ENCODE measurements at places on chromosomes 12 and 14.

- no peak for DNase-seq
Observed at GRCh38 chr12:57614178-57614947, 3.1 kb downstream of the ARHGEF25 start.

DNA sequence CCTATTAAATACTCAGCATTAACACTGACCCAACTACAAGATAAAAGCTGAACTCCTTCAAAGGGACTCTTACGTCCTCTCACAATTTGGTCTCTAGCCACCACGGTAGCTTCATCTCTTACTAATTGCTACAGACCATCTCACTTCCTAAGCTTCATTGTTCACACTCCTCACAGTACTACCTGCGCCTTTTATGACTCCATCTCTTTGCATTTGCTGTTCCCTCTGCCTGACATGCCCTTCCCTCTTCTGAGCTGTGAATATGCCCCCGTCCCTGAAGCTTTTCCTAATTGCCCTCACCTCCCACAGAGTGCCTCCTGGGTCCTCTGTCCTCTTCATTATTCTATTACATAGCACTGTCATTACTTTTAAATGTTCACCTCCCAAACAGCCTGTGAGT is 2.5 kb downstream of the EEA1 start:
- no peak for DNase-seq

DNA sequence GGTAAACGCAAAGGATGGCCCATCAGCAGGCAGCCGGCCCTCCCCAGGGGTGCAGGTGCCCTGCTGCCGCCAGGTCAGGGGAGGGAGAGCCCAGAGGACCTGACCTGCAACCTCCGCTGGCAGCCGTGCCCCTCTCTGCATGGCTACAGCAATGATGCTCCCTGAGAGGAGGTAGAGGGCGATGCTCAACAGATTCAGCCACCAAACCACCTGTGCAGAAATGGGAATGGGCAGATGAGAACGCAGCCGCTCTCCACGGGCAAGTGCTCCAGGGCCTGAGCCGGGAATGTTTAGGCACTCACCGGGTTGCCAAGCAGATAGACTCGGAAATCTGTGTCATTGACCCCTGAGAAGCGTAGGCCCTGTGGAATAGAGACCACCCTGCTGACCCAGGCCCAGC is 8.7 kb upstream of the NGB start:
- no peak for DNase-seq

DNA sequence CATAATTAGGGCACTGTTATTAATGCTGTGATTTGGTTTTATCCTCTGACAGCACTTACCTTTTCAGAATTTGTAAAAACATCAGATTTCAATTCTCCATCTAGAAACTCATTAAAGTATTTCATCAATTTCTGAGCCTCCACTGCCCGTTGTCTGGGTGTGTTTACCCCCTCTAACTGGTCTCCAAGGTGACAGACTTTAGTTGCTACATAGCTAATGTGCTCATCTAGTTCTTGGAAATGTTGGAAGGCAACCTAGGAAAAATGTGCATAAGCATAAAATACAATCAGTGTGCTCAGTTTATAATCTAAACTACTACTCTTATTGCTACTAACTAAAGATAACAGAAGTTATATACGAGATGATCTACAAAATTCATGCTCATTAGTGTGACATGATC is 24.6 kb downstream of the EXOC5 start:
- DNase-seq, result no peak

DNA sequence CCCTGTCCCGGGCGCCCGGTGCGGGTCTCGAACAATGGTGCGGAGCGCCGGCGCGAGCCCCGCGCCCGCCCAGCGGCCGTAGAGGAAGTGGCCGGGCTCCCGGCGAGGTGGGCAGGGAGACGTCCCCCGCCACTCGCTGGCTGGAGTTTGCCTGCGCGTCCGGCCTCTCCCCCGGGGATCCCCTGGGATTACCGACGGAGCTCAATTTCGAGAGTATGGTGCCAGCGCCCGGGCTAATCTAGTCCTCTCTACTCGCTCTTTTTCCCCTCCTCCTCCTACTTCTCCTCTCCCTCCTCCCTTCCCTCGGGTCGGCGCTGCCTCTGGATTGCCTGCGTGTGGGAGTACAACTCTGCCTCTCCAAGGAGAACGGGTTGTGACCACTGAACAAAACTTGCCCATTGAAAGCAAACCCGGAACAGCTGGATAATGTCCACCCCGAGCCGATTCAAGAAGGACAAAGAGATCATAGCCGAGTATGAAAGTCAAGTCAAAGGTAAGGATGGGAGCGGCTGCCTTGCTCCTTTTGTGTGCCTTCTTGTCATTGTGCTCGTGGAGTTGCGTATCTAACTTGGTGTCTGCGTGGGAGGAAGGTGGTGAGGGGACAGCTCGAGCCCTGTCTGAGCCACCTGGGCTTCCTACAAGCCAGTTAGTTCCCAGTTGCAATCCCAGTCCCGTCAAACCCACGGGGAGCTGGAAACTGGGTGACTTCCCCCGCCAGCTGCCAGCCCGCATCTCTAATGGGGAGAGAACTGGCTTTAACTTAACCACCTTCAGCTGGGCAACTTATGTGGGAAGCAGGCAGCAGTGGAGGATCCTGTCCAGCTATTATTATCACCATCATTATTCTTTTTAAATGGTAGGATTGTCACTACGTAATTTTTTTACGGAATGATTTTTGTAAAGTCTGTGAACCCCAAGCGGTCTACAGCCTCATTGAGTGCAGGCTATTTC is at the start of gene SRGAP1:
TSS of gene SRGAP1 (plus strand) at position 310 of the 951 bp plus-strand sequence. CDS start at position 427, 117 bp downstream.
- DNase-seq, result no peak

DNA sequence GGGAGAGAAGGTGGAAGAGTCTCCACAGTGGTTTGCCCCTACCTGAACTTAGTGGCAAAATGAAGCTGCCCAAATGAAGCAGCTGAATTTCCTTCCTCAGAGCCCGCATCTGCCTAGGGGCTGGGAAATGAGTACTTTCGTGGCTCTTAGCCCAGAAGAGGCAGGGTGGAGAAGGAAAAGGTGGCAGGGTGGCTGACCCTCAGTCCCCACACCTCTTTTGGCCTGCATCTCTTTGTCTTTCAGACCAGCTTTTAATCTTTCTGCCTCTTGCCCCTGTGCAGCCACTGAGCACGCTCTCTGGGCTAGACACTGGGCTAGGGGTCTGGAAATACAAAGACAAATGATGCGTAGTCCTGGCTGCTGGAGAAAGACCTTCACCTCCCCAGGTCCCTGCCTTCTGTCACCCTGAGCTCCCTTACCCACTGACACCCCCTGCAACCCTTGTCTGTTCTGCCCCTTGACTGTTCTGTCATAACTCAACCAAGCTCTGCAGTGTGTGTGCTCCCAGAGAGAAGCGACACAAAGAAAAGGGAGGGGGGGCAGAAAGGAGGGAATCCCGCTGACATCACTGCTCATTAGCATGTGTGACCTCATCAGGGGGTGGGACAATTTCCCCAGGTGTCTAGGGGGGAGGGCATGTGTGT is 371 bp upstream of the REM2 start:
- no peak for DNase-seq

- no peak for DNase-seq
Observed at GRCh38 chr14:103380719-103381377, 4.4 kb upstream of the MARK3 start.

GRCh38 chr14:63972323-63972932 is 119.6 kb downstream of the SYNE2 start:
- DNase-seq, result no peak

GRCh38 chr12:11795913-11796459 is 146.5 kb downstream of the ETV6 start:
- no peak for DNase-seq

DNA sequence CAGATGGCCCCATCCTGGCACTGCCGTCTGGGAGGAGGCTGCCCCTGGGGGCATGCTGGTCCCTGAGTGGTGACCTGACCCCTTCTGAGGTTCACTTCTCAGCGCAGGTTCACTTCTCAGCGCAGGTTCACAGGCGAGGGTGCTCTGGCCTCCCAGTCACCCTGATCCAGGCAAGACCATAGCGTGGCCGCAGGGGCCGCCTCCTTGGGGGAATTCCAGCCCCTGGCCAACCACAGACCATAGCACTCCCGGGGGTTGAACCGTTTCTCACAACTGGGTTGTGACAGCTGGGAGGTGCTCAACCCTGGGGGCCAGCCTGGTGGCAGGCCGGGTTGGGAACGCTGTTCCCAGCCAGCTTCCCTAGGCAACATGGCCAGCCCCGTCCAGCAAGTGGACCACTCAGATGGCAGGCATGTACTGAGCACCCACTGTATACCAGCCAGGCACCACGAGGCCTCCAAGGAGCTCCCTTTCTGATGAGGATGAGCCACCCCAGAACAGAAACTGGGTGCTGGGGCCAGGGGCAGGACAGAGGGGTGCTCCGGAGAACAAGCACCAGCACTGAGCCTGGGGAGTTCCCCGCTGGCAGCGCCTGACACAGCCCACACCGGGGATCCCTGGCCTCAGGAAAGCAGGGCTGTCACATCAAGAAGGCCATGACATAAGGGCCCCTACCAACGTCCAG is 28.3 kb upstream of the ZFP36L1 start:
- DNase-seq, result no peak

DNA sequence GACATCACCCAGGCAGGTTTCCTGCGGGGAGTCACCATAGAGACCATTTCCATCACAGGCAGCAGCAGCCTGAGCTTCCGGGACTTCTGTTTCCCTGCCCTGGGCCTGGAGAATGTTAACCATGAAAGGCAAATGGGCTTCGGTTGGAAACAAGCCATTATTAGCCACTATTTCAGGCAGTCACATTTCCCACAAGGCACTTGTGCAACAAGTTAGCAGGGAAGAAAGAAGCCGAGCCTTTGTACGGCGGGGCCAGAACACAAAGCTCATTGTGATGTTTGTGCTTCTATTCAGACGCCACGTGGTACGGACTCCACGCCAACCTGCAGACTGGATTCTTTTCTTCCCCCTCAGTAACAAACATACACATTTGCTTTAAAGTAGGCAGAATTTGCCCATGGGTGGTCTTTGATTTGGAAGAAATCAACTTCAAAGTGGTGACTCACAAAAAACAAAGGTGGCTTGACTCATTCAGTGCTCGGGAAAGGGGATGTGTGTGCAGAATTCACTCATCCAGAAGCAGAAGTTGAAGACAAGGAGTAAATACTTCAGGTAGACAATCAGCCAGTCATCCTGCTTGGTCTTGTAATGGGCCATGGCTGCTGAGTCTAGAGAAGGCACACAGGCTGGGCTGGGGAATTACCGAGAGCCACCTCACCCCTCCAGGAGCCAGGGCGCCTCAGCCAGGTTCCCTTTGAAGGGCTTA is 154.2 kb upstream of the PRMT8 start:
- DNase-seq, result no peak

DNA sequence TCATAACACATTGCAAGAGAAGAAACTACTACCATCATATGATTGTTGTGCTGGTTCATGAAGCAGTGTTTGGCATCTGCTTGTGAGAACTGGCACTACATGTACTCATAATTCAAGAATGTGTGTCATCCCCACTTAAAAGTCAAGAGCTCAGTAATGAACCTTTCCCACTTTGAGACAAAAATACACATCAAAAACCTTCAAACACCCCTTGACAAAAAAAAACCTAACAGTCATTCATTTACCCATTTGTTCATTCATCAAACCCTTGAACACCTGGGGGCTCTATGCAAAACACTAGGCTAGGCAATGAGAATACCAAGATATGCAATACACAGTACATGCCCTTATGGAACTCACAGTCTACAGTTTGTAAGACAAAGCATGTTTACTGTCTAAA is 40.0 kb downstream of the KIF21A start:
- DNase-seq, result no peak

DNA sequence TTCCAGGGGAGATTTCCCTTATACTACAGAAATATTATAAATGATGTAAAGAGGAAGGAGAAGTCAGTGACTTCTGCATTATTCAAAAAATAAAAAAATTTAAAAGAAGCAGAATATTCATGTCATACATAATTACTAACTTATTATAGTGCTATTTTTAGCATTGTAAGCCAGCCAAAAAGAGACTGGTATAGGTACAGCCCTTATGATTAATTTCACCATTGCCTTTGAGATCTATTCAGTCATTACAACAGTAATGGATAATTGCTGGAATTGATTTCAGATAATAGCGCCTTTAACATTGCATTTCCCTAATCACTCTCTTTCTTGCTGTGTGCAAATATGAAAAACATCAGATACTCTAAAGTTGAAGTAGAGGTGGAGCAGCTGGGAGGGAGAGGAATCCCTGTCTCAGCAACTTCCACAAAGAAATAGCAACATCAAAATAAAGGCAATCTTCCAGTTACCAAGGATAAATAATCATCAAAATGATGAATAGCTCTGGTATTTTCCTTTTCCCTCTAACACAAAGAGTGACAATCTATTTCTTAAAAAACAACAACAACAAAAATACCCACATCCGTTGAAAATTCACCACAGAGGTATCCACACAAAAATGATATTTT is 71.8 kb upstream of the OVCH1 start:
- no peak for DNase-seq

DNA sequence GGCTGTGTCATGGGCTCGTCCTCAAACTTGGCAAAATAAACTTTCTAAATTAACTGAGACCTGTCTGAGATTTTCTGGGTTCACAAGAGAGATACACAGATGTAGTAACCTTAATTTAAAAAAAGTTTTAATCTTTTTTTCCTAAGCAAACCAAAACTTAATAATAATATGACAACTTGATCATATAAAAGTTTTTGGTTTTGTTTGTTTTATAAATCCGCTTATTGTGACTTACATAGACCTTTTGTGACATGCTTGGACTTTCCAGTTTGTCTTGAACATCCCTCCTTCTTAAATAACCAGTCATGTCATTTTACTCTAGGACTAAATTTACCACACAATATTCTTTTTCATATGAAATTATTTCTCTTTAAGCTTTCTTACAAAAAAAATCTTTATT is 8.5 kb downstream of the RDH12 start:
- no peak for DNase-seq

- no peak for DNase-seq
Observed at GRCh38 chr12:114656906-114657596, 26.9 kb downstream of the TBX3 start.

GRCh38 chr12:80582431-80582830 is 125.0 kb upstream of the MYF6 start:
- no peak for DNase-seq

DNA sequence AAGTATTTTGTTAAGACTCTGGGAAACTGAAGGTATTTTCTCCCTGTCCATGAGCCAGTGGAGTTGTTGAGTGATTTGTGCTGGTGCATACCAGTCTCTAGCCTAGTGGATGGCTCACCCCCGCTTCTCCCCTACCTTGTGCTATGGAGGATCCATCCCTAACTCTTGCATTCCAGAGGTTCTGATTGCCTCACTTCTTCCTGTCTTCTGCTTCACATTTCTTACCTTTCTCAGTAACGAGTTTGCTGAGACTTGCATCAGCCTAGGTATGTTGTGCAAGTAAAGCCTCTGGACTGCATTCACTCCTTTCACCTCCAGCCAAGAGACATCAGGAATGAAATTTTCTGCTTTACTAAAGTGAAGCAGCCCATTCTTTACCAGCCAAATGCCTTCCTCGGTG is 391.6 kb downstream of the ZFP36L1 start:
- no peak for DNase-seq

DNA sequence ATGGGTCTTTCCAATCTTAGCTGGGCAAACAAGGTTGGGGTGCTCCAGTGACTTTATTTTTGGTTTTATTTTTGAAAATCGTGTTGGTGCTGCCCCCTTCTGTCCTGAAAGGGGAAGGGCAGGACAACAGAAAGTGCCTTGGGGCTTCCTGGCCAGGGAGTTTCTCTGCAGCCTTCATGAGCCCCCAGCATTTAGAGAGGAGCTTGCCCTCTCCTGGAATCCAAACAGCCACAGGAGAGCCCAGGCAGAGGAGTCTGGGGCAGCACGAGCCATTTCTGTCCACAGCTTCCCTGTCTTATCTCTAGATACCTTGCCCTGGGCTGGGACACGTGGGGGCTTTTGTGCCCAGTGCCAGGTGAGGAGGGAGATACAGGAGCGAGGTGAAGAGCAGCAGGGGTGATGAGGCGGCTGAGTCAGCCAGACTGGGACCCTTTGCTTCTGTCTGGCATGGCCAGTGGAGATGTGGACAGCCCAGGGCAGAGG is 4.4 kb upstream of the C1RL start:
- no peak for DNase-seq
